ENCODE measurements at places on chromosomes 12 and 14.

- no peak for DNase-seq
Observed at GRCh38 chr14:95765051-95765450, 51.1 kb upstream of the TCL1A start.

DNA sequence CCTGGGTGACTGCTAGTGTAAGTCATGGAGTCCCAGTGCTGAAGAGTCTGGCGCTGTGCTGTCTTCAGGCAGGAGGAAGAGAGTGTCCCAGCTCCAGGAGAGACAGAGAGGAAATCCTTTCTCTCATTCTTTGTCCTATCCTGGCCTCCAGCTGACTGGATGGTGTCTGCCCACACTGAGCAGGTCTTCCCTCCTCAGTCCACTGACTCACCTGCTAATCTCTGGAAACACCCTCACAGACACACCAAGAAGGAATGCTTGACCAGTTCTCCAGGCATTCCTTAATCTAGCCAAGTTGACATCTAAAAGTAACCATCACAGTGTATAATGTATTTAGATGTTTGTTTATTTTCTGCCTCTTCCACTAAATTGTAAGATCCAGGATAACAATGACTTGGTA is 53.9 kb downstream of the EMP1 start:
- DNase-seq: no peak

DNA sequence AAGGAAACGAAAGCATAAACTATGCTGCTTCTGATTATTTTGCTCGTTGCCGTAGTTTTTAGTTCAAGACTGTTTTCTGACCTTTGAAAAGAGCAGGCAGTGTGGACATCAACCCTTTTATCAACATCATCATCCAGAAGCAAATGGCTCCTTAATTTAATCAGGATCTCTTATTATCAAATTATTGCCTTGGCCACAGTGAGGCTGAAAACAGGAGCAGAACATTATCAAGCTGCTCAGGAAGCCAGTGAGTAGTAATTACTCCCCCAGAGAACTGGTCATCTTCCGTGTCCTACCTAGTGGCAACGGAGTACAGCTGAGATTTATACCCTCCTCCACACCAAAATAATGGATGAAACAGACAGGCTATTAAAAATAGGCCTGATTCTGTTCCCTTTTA is 2.2 kb upstream of the DIABLO start:
- DNase-seq: no peak

GRCh38 chr12:14840616-14841015 is 2.7 kb downstream of the ART4 start:
- no peak for DNase-seq

- no peak for DNase-seq
Observed at GRCh38 chr12:132322206-132323132, 6.9 kb downstream of the GALNT9 start.

DNA sequence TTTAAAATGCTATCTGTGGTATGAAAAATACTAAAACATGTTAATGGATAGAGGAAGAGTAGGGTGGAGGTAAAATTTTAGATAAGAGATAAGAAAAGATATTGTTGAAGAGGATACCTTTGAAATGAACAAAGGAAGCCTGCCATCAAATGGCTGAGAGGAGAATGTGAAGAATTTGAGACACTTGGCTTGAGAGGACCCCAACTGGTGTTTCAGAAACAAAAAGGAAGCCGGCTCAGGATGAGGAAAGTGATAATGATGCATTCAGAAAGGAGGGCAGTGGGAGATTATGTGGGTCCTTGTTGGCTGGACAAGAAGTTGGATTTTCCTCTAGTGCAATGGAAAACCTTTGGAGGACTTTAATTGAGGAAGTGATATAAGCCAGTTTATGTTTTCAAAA is 264.4 kb downstream of the DUSP6 start:
- DNase-seq: no peak

- no peak for DNase-seq
Observed at GRCh38 chr12:94643606-94644005, 6.8 kb downstream of the TMCC3 start.

Data from GM19239 (cell line).